Activated CD4-positive, alpha-beta memory T cell treated with anti-CD3 and anti-CD28 coated beads for 36 hours (primary cell): ENCODE measurements at places on chromosomes 13 and 19. TPM values are rescaled to one million over a fixed set of nuclear protein-coding genes. Genes with fewer than 3 reads are reported as not detected.

GRCh38 chr19:46299004-46299509, 2.2 kb downstream of the HIF3A start:
- peaks cover 26% of the 10 kb centered on the region for H3K27me3 ChIP-seq
- peaks cover 2% of the 10 kb centered on the region for H3K36me3 ChIP-seq
- no peak for DNase-seq
- no peak overlapping the region for H3K4me3 ChIP-seq
- no peak overlapping the region for H3K27ac ChIP-seq

GRCh38 chr19:9323557-9323918, 441 bp upstream of the ZNF559 start:
- H3K4me3 ChIP-seq: peak overlapping the region; percentile 83
- H3K36me3 ChIP-seq: peaks cover 44% of the 10 kb centered on the region
- no peaks in the 10 kb centered on the region for H3K27me3 ChIP-seq

The PSG11 gene
- total RNA-seq: not detected

The SIGLEC12 gene
- total RNA-seq: 0.22 TPM

The NLRP4 gene
- not detected for total RNA-seq
